ENCODE measurements at places on chromosomes 4 and X.

GRCh38 chrX:15908603-15909290 is 54.1 kb upstream of the AP1S2 start:
- no peak for DNase-seq

DNA sequence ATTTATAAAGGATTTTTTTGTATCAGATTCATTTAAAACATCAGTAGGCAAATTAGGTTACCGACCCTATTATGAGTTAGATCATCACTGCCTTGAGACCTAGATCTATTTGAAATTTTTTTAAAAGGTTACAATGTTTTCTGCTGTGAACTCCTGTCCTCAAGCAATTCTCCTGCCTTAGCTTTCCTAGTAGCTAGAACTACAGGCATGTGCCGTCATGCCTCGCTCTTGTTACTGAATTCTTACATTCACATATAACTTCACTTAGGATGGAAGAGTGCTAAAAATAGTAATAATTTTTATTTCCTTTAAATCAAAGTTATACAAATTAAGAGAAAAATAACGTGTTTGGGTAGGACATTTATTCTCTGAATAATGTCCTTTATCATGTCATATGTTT is 75.5 kb upstream of the MAOA start:
- DNase-seq, result no peak

GRCh38 chrX:46407753-46408130 is 137.5 kb downstream of the ZNF674 start:
- DNase-seq, result no peak

- DNase-seq, result no peak
Observed at GRCh38 chr4:138802499-138802898, 213.1 kb upstream of the NOCT start.

DNA sequence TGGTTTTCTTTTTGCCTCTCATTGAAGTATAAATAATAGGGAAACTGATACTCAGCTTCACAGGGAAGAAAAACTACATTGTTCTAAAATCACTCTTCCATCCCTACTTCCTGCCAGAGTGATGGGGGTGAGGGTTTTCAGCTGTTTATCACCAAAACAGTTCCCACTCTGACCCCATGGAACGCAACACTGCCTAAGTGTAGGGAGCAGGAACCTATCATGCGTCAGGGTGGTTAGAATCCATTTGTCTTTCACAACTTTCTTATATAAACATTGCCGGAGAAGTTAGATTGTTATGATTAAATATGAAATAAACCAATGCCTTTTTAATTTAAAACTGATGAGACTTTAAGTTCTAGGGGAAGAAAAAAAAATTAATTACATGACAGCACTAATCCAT is 15.8 kb upstream of the MPC1L start:
- no peak for DNase-seq

- DNase-seq, result no peak
Observed at GRCh38 chr4:143270256-143270838, 66.3 kb upstream of the GAB1 start.

DNA sequence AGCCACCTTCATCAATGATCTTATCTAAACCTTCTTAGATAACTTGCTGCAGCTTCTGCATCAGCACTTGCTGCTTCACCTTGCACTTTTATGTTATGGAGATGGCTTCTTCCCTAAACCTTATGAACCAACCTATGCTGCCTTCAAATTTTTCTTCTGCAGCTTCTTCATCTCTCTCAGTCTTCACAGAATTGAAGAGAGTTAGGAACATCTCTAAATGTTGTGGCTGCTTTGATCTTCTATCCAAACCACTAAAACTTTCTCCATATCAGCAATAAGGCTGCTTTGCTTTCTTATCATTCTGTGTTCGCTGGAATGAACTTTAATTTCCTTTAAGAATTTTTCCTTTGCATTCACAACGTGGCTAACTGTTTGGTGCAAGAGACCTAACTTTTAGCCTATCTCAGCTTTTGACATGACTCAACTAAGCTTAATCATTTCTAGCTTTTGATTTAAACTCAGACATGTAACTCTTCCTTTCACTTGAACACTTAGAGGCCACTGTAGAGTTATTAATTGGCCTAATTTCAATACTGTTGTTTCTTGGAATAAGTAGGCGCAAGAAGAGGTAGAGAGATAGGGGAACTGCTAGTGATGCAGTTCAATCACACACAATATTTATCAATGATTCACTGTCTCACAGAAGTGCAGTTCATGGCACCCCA is 36.1 kb upstream of the CORIN start:
- DNase-seq, result no peak

DNA sequence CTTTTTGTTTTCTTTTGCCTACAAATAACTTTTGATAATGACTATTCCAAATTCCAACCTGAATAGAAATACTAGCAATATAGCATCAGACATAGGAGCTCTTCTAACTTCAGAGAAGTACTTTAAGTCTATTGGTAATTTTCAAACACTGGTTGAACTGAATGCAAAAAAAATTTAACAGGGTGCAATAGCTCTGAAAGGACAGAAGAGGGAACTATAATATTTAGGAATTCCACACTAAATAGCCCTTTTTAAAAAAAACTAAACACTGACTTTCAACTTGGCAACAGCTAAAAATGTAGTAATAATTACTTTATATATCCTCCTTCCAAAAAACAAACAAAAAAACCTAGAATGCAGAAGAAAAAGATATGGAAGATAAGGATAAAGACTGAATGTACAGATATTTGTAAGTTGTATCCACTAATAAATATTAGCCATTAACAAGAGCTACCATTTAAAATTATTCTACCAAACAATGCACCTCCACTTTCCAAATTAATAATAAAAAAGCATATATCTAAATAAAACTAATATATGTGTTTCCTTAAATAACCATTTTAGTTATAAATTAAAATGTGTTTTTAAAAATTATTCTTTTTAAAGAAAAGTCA is 81.4 kb downstream of the FBXW7 start:
- no peak for DNase-seq

DNA sequence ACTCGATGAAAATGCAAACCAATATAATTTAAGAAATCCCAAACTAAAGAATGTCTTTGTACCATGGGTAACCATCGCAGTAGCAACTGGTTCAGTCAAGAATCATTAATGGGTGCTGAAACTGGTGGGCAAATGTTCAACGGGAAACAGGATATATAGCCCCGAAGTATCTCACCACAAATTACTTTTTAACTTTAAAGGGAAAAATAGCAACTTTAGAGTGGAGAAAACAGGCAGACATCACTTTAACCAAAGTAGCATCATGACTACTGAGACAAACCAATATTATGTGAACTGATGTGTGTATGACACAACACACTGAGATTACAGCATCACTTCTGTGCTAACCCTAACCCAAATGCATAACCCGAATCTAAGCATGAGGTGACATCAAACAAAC is 33.8 kb upstream of the SLAIN2 start:
- no peak for DNase-seq

GRCh38 chr4:22500831-22501714 is 14.8 kb downstream of the ADGRA3 start:
- DNase-seq, result no peak

- DNase-seq, result no peak
Observed at GRCh38 chrX:130106071-130106470, 4.2 kb downstream of the ELF4 start.

GRCh38 chr4:646460-646859 is 21.1 kb downstream of the PDE6B start:
- DNase-seq, result no peak

DNA sequence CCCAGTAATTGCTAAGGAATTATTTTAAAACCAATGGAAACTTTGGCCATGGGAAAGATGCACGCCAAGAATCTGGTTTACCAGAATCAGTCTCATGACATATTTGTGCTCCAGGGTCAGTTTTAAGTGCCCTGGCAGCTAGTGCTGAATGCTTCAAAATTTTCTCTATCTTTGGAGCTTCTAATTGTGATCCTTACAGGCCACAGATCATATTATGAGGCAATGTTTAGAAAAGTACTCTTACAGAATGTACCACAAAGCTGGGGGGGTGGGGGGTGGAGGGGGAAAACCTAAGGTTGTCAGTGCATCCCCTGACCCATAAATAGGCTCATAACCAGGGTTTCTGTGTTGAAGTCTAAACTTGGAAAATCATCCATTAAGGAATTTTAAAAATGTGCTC is 514.5 kb downstream of the INPP4B start:
- no peak for DNase-seq

DNA sequence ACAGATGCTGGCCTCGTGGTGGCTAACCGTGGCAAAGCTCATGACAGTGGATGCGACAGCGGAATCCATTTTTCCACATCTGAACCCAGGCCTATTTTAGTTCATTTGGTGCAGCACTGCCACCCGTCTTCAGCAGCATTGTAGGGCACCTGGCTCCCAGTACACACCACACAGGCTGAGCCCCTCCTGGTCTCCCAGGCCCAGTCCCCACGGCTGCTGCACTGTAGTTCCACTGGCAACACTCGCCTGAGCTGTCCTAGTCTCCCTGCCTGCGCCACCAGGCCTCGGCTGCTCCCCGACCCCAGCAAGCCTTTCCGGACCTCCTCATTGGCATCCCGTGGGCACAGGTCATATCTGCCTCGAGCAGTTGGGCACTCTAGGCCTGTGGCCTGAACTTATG is 76.2 kb downstream of the MTMR1 start:
- no peak for DNase-seq

DNA sequence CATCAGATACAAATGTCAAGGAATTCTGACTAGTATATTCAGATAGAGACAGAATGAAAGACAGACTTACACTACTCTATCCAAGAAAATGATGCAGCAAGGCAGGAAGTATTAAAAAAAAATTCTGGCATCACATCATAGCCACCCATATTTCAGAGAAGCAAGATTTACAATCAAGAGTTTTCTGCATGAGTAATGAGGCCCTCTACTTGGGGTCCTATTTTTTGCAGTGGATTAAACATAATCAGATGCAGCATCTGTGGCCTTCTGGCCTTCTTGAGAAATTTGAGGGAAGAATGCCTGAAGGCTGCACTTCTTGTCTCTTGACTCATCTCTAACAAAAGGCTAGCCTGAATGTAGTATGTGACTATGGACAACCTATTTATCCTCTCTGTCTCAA is 48.2 kb upstream of the SLIT2 start:
- DNase-seq, result no peak

DNA sequence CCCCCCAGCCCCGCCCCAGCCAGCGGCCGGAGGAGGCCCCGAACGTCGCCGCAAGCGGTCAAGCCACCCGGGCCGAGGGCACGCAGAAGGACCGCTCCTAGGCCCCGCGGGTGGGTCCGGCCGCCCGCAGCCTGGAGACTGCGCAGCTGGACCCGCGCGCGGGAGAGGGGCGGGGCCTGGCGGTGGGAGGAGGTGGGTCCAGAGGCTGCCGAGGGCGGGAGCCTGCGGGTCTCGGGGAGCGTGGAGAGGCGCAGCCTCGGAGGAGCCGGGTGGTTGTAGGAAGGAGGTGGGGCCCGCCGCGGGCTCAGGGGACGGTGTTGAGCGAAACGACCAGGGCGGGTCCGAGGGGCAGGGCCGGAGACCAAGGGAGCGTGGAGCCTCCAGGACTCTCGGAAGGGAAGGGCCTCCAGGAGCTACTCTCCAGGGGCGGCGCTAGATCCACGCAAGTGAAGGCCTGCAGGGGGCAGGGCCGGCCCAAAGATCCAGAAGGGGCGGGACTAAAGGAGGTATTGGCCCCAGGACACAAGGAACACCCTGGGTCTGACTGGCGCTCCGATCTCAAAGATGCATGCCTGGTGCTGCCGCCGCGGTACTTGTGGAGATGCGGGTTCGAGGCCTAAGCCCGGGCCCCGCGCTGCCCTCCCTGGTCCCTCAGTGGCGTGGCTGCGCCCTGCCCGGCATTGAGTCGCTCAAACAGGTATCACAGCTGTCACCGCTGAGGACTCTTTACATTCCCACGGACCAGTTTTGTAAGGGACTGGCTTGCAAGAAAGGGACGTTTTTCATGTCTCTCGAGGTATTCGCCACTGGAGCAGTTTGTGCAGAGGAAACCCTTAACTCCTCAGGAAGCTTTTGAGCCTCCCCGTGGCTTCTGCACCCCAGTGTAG is 5.9 kb downstream of the TIMM17B start:
- DNase-seq, result no peak

GRCh38 chrX:25006586-25007058 is 9.1 kb downstream of the ARX start:
- no peak for DNase-seq

GRCh38 chr4:54386042-54386669 is 157.1 kb downstream of the PDGFRA start:
- DNase-seq, result no peak

DNA sequence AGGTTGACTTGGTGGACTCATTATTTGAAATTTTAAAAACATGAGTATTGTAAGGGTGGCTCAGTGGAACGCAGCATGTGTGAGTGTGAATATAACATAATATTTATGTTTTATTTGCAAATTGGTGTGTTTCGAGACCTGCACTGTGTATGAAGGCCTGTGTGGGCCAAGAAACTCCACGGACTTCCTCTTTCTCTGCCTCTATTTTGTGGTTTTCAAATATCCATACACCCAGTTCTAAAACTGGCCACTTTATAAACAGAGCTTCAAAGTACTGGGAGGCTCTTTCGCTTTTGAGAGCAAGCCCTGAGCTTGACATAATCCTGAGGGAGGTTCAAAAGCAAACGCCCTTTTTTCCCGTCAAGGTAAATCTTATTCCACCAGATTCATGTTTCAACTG is 187.7 kb downstream of the GPAT3 start:
- no peak for DNase-seq

DNA sequence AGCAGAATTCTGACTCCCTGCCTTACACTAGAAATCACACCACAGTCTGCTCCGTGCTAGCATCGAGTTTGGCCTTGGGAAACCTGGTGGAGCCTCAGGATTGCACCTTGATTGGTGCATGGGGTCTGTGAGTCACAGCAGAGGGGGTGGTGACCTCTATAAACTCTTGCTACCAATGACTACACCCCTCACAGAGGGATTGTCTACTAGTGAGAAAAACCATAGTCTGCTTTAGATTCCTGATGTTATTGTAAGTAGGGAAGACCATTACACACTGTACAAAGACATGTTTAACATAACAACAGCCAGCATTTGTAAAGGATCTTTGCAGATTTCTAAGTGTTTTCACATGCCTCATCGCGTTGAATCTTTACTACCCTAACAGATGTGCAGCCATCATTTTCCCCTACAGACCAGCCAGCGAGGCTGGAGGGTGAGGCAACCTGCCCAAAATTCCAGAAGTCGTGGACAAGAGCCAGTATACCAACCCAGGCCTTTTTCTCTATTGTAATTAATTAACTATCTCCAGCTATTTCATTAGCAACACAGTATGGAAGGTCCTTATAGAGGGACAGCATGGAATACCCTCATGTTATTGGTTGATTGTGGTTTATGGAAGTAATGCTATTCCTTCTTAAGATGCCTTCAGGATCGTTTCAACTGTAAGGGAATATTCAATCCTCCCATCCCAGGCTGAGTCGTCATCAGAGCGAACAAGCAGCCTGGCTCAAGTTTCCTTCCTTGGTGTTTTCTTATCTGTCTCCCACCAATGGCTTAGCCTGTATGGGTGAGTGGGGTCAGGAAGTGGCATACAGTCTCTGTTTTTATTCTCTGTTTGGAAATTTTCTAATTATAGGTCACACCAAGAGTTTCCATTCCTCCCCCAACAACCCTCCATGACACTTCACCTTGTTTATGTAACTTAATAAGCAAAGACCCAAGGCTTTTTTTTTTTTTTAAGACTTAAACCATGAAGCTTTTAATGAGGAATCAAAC is 55.9 kb upstream of the KDR start:
- DNase-seq, result no peak

All from GM19239 (cell line).